SHP77 treated with DMSO at 0.1 percent for 48 hours (cell line): ENCODE measurements at places on chromosomes 5 and 9.
A peak's percentile ranks its signal among the peaks of the same experiment; 100 is the strongest.

DNA sequence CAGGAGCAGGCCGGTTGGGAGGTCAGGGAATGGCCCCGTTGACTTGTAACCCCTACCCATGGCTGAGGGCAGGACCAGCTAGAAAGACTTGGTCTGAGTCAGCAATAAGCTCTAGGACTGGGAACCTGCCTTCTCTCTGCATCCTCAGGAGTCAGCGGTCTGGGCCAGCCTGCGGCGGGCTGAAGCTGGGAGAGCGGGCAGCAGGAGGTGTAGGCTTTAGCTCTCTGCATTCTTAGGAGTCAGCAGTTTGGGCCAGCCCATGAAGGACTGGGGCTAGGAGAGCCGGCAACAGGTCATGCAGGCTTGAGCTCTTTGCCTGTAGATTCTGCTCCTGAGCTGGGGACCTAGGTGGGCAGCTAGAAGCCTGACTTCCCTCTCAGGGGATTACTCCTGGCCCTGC, 6.4 kb upstream of the SMIM32 start:
- DNase-seq, result no peak

DNA sequence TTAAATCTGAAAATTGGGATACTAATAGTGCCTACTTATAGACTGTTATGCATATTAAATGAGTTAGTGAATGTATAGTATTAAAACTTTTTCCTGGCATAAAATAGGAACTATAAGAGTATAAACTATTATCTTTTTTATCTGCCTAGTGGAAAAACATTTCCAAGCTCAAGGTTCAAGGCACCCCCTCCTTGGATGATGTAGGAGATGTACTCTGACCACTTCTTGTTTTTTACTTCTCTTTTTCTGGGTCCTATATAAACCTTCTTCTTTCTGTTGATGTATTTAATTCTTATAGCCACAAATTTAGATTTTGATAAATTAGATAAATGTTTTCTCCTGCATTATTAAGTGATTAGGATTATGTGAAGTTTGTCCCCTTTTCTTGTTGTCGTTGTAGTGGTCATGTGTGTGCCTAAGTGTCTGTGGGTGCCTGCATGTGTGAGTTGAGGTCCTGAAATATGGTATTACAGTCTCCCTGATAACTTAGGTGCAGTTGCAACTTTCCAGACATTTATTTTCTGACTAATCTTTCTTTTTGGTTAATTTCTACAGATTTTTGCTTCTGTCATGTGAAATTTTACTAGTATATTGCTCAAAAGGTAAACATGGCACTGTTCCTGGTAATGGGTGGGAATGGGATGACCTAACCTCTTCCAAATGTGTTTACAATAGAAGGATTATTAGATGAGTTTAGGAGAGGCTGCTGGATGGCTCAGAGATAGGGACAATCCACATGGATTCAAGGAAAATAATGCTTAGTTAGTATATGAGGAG, 160.8 kb upstream of the CDKN2B start:
- no peak for DNase-seq

GRCh38 chr5:118791926-118792734, 196.2 kb downstream of the DTWD2 start:
- DNase-seq, result peak; percentile 25

- DNase-seq, result no peak
Observed at GRCh38 chr5:153926201-153926600, 112.5 kb downstream of the FAM114A2 start.

GRCh38 chr5:33205079-33205478, 235.7 kb upstream of the TARS1 start:
- no peak for DNase-seq

DNA sequence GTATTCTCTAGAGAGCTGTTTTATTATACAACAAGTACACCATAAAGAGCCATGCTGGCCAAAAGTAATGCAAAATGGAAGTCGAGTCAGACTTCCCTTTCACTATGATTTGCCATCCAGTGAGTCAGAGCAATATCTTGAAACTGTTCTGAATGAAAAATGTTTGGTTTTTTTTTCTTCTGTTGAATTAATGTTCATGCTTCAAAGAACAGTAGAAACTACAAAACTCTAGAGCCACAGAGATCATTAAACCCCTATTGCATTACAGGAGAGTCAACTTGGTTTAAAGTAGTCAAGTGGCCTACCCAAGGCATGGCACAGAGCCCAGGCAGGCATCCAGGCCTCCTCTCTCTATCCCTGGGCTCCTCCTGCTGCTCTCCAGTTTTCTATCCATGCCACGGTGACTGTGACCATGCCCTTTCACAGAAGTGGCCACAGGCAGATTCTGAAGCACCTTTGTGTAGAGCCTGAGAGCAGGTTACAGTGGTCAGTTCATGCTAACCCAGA, 358.9 kb downstream of the DEPDC1B start:
- DNase-seq, result no peak

- DNase-seq, result no peak
Observed at GRCh38 chr5:123735384-123735783, 223.4 kb downstream of the CSNK1G3 start.
